ENCODE measurements at places on chromosomes 3 and 15. TPM values are rescaled to one million over a fixed set of nuclear protein-coding genes. Genes with fewer than 3 reads are reported as not detected.

DNA sequence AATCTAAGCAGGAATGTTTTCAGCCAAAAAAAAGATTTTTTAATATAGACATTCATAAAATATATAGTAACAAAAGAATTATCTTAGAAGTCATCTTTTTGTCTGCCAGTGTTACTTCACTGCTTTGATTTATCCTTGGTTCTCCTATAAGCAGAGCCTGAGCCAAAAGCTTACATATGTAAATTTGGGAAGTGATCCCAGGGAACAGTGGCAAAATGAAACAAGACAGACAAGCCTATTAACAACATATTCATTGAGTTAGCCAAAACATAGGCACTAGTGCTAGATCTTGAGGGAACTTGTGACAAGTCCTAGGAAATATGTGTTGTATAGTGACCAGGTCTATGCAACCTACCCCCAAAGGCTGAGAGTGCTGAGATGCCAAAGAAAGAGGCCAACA is 11.3 kb downstream of the GTPBP8 start:
- no peak for ATAC-seq

DNA sequence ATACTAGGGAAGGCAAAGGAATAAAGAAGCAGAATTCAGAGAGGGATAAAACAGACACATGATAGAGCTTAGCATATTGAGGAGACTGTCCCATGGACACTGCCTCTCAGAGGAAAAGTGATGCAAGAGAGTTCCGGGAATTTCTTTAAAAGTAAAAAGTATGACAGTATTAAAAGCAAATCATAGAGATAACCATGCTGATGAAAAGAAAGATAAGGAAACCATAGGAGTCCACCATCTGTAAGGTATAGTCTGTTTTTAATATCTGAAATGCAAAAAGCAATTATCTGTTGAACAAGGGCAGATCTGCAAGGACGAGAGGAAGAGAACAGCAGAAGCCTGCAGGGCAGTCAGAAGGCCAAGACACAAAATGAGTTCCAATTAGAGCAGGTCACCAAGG is 495.9 kb upstream of the GOLIM4 start:
- ATAC-seq = no peak

GRCh38 chr15:51536965-51537574 is 85.5 kb downstream of the DMXL2 start:
- ATAC-seq = no peak

DNA sequence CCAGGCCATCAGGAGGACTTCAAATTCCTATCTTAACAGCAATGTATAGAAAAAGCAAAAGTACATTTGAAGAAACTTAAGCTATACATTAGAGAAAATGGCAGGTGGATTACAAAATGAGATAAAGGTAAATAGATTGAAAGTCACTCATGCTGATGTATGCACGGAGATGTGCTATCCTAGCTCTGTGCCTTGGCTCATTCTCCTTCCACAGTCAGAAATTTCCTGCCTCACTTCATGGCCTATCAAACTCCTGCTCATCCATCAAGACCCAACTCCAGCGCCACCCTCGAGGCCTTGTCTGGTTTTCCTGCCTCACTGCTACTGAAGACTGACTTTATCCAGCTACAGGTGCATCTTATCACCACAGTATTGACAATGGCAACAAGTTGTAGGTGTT is 72.9 kb downstream of the NSMCE3 start:
- ATAC-seq = no peak

- peak; percentile 99 for ATAC-seq
These were observed at the start of the genes FBXO45 and WDR53 for GRCh38 chr3:196568246-196569002. FBXO45 (plus strand) TSS chr3:196568660; CDS start chr3:196568985, 325 bp downstream. WDR53 (minus strand) TSS chr3:196568554; CDS start chr3:196561475, 7,079 bp downstream.

The DLL4 gene
- total RNA-seq = 8.9 TPM

The GOLGA6D gene
- not detected for total RNA-seq

The PRSS50 gene
- 0.54 TPM for total RNA-seq
